NCI-H524 (cell line): ENCODE measurements at places on chromosomes 12 and 14.
A peak's percentile ranks its signal among the peaks of the same experiment; 100 is the strongest.

- no peak for DNase-seq
Observed at GRCh38 chr12:128606051-128606450, 217.7 kb downstream of the SLC15A4 start.

DNA sequence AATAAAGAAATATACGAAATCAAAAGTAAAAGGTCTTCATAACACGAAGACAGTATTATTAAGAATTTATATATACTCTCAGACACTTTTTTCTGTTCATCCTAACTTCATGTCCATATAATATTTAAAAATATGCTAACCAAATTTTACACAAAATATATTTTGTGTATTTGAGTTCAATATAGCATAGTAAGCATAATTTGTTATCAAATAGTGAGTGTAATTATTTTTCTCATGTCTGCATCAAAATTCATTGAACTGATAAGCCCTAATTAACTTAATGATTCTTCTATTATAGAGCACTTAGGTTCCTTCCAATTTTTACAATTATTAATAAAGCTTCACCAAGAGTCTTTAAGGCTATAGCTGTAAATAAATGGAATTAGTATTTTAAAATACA lies 99.7 kb upstream of the SYT1 start:
- DNase-seq, result no peak

GRCh38 chr12:14884458-14884878 lies 1.2 kb downstream of the MGP start:
- peak; percentile 90 for DNase-seq

- peak; percentile 66 for DNase-seq
Observed at GRCh38 chr14:93207468-93208308, 632 bp downstream of the UBR7 start.

DNA sequence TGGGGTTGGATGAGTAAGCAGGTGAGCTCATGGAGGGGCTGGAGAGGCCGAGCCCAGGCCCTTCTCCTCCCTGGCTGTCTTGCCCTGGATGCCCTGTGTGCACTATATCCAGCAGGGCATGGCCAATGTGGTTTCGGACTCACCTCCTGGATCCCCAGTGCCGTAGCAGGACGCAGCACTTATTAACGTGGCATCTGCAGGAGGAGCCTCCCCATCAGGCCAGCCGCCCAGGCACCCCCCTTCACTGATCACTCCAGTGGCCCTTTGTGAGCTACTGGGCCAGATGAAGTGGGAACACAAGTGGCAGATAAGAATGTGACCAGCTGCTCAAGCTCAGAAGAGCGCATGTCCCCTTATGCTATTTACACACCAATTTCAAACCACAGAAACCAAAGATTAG lies 43.1 kb upstream of the DICER1 start:
- peak; percentile 99 for DNase-seq

DNA sequence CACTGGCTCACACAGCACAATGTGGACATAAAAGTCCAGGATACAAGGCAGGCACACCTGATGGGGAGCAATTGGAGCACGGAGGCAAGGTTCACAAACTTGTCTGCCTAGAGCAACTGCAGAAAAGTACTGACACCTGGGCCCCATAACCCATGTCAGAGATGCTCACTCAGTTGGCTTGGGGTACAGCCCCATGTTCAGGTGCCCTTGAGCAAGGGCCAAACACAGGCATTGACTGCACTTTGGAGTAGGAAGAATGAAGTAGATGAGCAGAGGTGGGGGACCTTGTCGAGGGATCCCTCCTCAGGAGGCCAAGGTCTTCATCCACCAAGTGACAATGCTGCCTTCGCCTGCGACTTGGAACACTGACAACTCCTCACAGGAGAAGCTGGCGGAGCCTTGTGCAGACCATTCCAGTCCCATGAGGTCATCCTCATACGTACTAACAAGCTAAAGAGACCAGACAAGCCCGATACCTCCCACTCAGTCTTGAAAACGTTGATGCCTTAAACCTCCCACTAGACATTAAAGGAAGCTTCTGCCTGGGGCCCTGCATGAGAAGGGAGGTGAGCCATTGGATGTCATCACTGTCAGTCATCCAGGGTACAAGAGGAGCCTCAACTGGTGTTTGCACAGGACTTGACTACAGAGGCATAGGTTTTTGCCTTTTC lies 42.5 kb upstream of the C14orf180 start:
- DNase-seq, result no peak

- DNase-seq, result no peak
Observed at GRCh38 chr14:69333791-69334337, 64.2 kb downstream of the ERH start.

GRCh38 chr14:103066399-103066798 lies 9.1 kb upstream of the CDC42BPB start:
- no peak for DNase-seq

DNA sequence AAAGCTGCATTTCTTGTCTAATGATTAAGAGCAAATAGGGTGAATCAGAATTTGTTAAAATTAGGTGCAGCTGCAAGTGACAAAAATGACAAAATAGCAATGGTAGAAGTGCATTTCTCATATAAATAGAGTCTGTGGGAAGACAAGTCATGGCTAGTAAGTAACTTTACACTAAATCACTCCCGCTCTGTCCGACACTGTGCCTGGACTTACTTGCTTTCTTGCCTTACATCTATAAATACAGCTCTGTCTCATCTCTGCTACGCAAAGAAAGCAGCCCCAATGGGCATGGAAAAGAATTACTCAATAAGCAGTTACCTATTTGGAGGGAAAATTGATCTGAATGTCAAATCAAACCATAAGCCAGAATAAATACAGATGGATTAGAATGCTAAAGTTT lies 245.4 kb upstream of the KRR1 start:
- no peak for DNase-seq
